ENCODE measurements at places on chromosomes 13 and 19. TPM values are rescaled to one million over a fixed set of nuclear protein-coding genes. Genes with fewer than 3 reads are reported as not detected.

DNA sequence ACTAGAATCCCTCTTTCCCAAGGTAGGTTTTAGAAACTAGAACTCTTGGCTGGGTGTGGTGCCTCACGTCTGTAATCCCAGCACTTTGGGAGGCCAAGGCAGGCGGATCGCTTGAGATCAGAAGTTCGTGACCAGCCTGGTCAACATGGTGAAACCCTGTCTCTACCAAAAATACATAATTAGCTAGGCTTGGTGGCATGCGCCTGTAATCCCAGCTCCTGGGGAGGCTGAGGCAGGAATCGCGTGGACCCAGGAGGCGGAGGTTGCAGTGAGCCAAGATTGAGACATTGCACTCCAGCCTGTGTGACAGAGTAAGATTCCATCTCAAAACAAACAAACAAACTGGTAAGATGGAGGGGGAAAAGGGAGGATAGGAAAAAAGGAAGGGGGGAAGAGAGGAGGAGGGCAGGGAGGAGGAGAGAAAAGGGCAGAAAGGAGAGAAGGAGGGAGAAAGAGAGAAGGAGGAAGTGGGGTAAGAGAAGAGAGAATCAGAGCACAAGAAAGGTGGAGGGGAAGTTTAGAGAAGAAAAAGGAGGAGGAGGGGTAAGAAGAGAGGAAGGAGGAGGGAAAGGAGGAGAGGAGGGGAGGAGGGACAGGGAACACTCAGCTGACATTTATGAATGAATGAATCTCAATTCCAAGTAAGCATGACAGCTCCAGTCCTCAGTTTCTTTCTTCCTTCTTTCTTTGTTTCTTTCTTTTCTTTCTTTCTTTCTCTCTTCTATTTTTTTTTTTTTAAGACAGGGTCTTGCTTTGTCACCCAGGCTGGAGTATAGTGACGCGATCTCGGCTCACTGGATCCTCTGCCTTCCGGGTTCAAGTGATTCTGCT is 2.6 kb upstream of the SLC27A1 start:
- DNase-seq, result no peak

ZNF225 gene
- 2.6 TPM for total RNA-seq

KANK2 gene
- total RNA-seq, result 280 TPM

DNA sequence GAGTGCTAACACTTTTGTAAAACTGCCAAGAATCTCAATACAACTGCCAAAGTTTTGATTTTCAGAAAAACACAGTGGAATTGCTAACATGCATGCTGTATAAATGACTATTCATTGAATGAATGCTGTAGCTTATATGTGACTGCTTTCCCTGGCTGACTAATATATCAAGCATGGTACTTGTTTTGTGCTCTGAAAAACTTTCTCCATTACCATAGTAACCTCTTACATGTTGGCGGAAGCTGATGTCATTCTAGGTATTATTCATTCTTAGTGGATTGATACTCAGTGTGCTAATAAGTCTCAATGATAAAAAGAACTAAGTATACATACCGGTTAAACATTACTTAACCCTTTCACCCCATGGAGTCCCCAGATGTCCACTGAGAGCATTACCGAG is 166.1 kb upstream of the MYO16 start:
- DNase-seq, result no peak

DNA sequence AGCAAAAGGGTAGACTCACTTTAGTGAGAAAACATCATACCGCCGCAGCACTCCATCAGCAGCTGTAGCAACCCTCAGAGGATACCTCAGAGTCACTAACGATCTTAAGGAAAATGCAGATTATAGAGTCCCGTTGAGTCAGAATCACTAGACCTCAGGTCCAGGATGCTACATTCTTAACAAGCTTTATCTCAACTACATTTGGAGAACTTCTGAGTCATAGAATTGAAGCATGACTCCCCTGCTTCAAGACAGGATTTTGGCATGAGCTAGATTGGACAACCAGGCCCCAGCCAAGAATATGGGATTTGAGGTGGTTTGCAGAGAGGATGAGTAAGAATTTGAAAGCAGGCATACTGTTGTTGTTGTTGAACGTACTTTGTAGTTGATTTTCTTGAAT is 118.9 kb upstream of the UBL3 start:
- no peak for DNase-seq

HAUS8 gene
- 9.1 TPM for total RNA-seq

DNA sequence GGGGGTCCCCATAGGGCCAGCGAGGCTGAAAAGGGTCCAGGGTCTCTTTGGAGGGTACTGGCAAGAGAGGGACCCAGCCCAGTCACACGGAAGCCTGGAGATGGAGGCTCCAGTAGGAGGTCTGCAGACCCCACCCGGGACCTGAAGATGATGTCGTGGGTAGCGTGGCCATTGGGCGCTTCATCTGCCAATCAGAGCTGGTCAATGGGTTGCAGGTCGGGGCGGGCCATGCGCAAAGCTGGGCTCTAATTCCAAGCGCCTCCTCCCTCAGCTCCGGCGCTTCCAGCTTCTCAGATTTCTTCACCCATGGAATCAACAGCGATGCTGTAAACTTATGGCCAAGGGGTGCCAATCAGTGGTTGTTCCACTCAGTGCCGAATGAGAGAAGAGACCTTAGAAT is 10.9 kb downstream of the SIGLEC12 start:
- DNase-seq, result no peak

DNA sequence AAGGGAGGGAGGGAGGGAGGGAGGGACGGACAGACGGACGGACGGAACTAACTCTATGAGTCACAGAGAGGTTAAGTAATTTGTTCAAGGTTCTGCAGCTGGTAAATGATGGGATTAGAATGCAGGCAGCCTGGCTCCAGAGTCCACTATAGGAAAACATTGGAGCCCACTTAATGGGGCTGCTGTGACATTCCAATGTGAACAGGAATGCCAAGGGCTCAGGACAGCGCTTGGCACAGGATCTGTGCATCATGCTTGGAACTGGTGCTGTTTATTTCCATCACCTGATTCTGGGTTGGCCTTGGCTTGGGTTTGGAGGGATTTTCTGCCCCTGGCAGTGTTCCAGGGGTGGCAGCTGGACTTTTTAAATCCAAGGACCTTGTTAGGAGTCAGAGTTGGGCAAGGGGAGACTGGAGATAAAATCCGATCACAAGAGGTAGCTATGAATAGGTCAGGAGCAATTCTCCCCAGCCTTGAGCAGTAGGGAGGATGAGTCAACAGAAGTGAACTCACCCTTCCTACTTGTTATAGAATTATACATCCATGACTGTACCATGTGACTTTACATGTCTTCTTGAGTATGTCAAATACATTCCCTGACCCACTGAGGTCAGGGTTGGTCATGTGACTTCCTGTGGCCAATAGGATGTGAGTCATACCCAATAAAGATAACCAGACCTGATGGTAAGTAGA is 7.8 kb upstream of the HIF3A start:
- DNase-seq, result peak; percentile 57

DNA sequence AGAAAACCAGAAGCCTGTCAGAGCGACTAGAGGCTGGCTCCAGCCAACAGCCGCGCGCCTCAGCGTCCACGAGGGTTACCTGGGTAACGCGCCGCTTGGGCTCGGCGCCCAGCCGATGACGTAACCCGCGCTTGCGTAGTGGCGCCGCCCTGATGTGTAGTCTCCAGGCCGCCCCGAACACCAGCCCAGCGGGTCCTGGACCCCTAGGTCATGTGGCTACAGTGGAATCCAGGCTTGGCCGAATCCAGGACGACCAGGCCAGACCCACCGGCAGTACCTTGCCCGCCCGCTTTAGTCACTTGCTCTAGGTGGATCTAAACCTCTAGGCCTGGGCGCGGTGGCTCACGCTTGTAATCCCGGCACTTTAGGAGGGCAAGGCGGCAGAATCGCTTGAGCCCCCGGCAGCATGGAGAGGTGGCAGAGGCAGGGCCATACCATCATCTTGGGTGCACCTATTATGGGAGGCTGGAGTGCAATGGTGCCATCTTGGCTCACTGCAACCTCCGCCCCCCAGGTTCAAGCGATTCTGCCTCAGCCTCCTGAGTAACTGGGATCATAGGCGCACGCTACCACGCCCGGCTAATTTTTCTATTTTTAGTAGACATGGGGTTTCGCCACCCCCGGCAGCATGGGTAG is 7.2 kb upstream of the ZNF606 start:
- DNase-seq, result peak; percentile 93

CAPS gene
- 4.2 TPM for total RNA-seq

- DNase-seq, result no peak
Measured at GRCh38 chr19:11626252-11626651, 29.0 kb downstream of the ZNF627 start.

KCNJ14 gene
- total RNA-seq, result 0.30 TPM

GRCh38 chr19:49520705-49521319 is 7.0 kb upstream of the RCN3 start:
- DNase-seq, result peak; percentile 34

PSG7 gene
- total RNA-seq, result not detected

DNA sequence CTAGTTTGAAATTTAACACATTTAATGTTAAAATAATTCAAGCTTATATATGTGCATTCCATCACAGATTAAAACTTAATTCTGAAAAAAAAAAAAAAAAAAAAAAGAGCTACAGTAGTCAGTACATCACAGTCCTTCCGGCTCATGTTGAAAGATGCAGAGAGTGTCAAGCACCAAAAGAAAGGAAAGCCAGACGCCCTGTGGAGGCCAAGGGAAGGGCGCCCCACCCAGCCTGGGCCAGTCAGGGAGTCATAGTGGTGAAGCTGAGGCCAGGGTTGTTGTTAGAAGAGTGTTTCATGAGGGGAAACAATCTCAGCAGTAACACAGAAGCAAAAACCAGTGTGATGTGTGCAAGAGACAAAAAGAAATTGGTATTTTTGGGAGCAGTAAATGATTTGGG is 375.3 kb downstream of the MTUS2 start:
- no peak for DNase-seq

GRCh38 chr19:30375553-30376031 is 3.4 kb downstream of the ZNF536 start:
- DNase-seq, result no peak

DNA sequence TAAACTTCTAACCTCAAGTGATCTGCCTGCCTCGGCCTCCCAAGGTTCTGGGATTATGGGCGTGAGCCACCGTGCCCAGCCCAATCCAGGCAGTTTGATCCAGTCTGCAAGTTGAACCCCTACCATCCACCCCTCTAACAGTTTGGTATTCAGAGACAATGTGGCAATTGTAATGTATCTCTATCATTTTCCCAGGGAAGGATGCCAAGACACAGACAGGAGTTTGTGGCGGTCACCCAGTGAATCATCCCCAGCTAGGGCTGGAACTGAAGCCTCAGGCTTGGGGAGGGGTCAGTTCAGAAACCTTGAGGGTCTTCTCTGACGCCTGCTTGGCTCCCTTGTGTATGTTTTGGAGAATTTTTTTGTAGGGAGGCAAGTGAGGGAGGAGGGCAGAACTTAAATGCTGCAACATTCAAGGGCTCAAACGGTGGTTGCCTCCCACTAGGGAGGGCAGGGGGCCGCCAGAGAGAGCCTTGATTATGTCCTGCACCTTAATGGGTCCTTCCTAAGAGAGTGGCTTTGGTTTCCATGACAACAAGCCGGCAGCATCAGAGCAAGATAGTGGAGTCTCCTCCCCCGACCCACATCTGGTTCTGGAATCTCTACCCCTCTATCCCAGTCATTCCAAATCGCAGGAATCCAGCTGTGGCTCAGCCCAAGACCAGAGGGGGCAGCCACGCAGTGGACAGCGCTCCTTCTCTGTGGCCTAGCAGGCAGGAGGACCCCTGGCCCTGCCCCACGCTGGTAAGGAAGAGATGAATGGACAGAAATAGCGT is 14.9 kb upstream of the FEM1A start:
- no peak for DNase-seq

GRCh38 chr13:90713441-90714133 is 633.9 kb upstream of the MIR17HG start:
- no peak for DNase-seq

DNA sequence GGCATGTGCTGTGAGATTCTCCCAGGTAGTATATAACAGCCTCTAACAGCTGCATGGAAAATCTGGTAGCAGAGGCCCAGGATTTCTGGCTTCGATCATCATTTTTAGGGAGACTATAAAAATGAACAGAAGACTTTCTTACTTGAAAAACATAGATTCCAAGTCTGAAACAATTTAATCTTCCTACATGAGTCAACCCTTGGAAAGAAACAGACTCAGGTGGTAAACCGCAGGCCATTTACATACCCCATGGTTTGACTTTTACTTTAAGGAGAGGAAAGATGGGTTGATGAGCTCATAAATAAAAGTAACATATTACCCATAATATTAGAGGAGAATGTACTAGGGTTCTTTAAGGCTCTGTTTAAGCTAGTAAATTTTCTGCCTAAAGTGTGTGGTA is 121.6 kb downstream of the CYSLTR2 start:
- no peak for DNase-seq

FGF22 gene
- not detected for total RNA-seq

GRCh38 chr13:91286317-91286716 is 61.2 kb upstream of the MIR17HG start:
- no peak for DNase-seq

DNA sequence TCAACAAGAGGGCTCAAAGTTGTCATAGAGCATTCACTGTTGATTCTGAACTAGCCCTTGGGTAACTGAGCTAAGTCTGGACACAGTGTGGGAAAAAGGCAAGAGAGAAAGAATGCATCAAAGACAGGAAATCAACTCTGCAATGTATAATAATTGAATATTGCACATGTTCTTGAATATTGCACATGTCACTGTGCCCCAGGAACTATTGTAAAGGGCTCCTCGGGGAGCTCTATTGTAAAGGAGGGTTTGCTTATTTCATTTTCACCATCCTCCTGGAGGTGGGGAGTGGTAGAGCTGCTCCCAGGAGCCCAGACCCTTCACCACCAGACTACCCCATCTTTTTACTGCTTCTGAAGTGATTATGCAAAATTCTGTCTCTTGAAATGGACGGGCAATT is 44.4 kb upstream of the ITM2B start:
- no peak for DNase-seq

- DNase-seq, result no peak
Measured at GRCh38 chr13:66212511-66212910, 1017.6 kb downstream of the PCDH9 start.

ZNF44 gene
- 9.2 TPM for total RNA-seq

DNA sequence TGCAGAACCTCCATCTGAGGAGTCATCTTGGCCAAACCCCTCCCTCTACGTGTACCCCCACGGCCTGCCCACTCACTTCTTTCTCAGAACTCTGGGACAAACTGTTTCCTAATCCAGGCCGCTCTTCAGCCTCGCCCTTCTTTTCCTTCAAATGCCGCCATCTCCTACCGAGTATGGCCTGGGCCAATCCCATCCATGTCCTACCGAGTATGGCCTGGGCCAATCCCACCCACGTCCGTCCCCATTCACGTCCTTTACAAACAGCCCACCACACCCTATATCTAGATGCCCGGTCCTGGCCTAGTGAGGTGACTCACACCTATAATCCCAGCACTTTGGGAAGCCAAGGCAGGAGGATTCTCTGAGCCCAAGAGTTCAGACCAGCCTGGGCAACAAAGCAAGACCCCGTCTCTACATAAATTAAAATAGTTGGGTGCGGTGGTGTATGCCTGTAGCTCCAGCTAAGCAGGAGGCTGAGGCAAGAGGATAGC is 1.1 kb downstream of the TMEM160 start:
- DNase-seq, result no peak

- no peak for DNase-seq
Measured at GRCh38 chr13:34608331-34608730, 333.7 kb upstream of the NBEA start.
